Activated CD4-positive, alpha-beta T cell treated with anti-CD3 and anti-CD28 coated beads, Interleukin-2, amount 50 U/mL, for 1 hour (primary cell): ENCODE measurements at places on chromosomes 7 and 10.
A peak's percentile ranks its signal among the peaks of the same experiment; 100 is the strongest.

DNA sequence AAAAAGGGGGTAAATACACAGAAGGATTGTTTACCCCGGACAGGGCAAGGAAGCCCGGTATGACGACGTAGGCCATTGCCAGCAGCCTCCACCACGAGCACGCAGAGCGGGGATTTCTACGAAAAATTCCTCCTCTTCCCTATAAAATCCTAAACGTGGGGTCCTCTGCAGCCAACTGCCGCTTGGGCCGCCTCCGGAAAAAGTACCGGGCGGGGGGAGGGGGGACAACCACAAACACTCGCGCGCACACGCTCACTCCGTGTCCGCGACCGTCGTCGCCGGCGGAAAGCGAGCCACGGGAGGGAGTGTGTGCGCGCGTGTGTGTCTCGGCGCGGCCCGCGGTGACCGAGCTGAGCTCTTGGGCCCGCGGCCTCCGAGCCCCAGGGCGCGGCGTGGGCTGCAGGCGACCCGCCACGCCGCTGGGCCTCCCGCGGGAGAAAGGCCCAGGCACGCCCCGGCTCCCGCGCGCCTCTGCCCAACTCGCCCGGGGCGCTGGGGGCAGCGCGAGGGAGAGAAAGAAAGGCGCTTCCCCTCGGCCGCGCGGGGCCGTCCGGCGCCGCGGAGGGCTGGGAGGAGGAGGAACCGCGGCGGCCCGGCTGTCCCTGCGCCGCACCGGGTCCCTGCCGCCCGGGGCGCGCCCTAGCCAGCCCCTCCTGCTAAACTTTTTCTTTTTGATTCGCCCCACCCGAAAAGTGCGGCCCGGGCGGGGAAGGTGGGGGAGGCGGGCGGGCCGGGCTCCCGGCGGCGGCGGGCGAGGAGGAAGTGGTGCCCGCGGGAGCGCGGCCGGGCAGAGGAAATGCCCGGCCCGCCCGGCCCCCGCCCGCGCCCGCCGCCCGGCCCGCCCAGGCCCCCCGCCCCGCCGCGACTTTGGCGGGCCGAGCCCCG, 1.5 kb downstream of the CTBP2 start:
- no peak for DNase-seq

- DNase-seq = no peak
Measured at GRCh38 chr10:50310560-50311174, 59.4 kb upstream of the ASAH2 start.

- DNase-seq = peak; percentile 45
Measured at GRCh38 chr10:12605580-12606405, 256.4 kb downstream of the CAMK1D start.

GRCh38 chr10:30701451-30702173, 72.1 kb upstream of the LYZL2 start:
- DNase-seq = peak; percentile 53

DNA sequence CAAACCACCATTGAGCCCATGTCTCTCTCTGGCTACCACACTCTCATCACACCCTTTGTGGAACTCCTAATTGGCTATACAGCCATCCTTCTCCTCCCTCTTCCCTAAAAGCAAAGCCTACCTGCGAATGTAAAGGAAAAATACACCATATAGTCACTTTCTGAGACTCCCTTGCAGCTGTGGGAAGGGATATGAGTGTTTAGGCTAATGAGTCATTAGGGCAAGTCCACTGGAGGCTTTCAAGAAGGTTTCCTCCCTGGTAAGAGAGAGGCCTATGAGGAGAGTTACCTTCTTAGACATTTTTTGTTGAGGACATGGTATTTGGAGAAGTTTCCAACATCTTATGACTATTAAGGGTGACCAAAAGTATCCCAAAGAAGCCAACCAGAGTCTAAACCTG, 4.1 kb upstream of the TMEM243 start:
- DNase-seq = no peak

DNA sequence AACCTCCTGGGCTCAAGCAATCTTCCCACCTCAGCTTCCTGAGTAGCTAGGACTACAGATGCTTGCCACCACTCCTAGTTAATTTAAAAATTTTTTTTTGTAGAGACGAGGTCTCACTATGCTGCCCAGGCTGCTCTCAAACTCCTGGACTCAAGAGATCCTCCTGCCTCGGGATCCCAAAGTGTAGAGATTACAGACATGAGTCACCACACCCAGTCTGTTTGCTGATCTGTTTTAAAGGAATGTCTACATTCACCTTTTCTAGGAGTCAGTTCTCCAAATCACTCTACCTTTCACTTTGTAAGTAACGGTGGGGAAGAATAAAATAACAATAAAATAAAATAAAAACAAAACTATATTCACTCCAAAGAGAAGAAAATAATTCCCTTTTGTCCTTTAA, 86.6 kb upstream of the AGBL3 start:
- DNase-seq = no peak

- DNase-seq = no peak
Measured at GRCh38 chr7:12719141-12719919, 31.9 kb downstream of the ARL4A start.
